ENCODE measurements at places on chromosomes 12 and 14. TPM values are rescaled to one million over a fixed set of nuclear protein-coding genes. Genes with fewer than 3 reads are reported as not detected.

Gene SYCP3
- 0.26 TPM for total RNA-seq

Gene CAPZA3
- total RNA-seq = not detected

Gene STAC3
- 0.26 TPM for total RNA-seq

Gene PRR4
- 0.77 TPM for total RNA-seq

Gene ATP5MC2
- 169 TPM for total RNA-seq

Gene SLC17A8
- total RNA-seq = not detected

Gene MYO1A
- total RNA-seq = 0.26 TPM

Gene CACNA2D4
- total RNA-seq = 0.99 TPM

Gene KCNH5
- 1.0 TPM for total RNA-seq

Gene ADCK1
- 5.4 TPM for total RNA-seq
